ENCODE measurements at places on chromosomes 12 and 14.

DNA sequence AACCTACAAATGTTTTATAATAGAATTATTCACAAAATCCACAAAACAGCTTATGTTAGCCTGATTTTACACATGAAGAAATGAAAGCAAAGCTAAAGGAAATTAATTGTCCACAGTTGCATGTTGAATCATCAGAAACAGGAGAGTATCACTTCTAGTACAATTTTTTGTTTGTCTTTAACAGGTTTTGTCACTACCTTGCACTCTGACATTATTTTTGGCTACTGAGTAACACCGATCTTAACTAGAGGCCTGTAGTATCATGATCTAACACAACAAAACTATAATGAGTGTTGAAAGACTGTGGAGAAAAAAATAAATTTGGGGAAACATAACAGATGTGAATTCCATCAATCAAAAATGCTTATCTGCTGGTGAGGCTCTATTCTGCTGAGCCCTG is 60.1 kb downstream of the TAOK3 start:
- no peak for DNase-seq

DNA sequence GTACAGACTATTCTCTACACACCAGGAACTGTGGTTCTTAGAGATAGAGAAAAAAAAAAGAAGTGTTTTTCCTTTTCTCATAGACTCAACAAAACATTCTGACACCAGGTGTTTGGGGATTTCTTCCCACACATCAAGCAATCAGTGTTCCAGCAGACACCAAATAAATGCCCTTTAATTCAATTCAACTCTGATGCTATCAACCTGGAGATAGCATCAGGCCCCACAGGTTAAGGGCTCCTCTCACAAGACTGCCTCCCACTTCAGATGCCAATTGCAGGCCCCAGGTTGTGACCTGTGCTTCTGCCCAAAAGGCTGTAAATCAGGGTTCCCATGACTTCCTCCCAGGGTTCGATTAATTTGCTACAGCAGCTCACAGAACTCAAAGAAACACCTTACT is 36.7 kb downstream of the RPS29 start:
- DNase-seq, result no peak

DNA sequence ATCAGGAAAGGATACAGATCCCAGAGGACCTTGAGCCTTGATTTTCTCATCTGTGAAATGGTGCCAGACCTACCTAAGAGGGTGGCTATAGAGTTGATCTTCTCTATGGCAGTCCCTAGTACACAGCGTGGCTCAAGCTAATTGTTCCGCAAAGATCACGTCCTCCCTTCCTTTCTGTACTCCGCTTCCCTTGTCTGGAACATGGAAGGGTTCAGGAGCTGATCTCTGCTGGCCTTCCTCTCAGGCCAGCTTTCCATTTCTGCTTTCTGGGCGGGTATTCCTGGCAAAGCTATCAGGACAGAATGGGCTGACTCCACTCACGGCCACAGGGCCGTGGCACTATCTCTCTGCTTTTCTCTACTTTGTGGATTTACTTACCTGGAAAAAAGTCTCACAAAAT is 6.5 kb downstream of the CAMKK2 start:
- no peak for DNase-seq

DNA sequence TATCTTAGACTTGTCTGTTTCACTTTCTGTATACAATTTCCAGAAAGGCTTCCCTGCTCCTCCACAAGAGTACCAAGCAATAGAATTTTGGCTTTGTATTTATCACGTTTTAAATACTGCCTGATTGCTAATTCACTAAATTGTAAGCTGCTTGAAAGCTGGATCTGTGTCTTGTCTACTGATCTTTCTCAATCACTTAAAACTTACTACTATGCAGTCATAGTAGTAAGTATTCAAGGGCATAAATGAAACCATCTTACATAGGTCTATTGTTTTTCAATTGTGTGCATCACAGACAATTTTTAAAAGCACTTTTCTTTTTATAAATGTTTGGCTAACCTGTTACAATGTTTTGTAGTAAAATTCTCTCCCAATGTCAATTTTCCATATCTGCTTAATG is 1.2 kb upstream of the GLIPR1L2 start:
- no peak for DNase-seq

DNA sequence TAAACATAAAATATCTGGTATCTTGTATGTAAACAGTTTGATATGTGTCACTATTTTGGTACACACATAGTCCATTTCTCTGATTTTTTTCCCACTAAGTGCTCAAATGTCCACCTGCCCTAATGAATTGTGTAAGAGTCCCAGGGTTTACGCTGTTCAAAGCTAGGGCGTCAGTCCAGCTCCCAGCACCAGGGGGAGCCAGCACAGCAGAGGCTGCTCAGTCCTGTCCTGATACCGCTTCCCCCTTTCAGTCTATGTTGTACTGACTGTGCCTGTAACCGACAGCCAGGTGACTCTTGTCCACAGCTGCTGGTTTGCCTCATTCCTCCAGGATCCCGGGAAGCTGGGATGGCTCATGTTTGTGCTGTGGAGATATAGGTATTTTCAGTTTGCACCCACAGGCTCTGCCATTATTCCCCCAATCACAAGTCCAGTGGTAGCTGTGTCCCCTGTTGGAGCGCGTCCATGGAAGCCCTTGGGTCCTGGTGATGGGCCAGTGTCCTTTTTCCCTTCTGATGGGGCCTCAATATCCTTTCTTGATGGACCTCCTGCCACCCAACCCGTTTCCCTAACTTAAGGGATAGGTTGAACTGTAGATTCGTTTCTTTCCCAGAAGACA is 242.0 kb downstream of the NEDD1 start:
- DNase-seq, result peak; percentile 81

- DNase-seq, result peak; percentile 49
Measured at GRCh38 chr12:49369411-49370145, 2.3 kb downstream of the SPATS2 start.

- no peak for DNase-seq
Measured at GRCh38 chr12:93968536-93969285, 179.7 kb upstream of the PLXNC1 start.

GRCh38 chr12:56941299-56942017 is 7.2 kb upstream of the SDR9C7 start:
- DNase-seq, result peak; percentile 66

DNA sequence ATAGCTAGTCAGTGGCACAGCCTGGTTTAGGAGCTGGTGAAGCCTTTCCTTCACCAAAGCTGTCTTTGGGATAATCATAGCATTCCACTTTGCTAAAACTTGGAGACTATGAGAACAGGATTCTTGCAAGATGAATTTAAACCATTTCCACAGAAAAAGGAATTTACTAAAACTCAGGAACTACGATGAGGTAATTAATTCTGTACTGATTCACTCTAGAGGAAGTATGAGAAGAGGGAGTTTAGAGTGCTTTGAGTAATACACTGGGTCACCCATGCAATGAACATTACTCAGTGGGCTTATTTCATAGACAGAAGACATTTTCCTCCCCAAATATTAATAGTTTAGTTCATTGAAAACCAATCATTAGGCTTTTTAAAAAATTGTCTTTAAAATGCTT is 73.0 kb downstream of the RMST start:
- peak; percentile 1 for DNase-seq

DNA sequence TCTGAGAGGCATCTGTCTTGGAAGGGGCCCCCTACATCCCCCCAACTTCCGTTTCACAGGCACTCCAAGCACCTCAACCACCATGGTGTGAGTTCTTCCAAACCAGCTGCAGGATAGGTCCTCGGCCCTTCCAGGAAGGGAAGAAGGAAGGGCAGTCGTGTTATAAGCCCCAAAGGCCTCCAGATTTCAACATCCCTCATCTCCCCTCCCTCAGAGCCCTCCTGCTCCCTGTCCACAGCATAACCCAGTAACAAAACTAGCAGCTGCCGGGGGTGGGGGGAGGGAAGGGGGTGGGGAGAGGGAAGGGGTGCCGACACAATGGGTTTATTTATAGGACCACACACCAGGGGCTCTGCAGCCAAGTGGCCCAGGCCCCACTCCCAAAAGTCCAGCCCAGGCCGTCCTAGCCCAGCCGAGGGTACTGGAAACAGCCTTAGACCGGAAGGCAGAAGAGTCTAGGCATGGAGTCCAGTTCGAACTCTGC is 18.3 kb downstream of the NCKAP5L start:
- DNase-seq, result no peak

DNA sequence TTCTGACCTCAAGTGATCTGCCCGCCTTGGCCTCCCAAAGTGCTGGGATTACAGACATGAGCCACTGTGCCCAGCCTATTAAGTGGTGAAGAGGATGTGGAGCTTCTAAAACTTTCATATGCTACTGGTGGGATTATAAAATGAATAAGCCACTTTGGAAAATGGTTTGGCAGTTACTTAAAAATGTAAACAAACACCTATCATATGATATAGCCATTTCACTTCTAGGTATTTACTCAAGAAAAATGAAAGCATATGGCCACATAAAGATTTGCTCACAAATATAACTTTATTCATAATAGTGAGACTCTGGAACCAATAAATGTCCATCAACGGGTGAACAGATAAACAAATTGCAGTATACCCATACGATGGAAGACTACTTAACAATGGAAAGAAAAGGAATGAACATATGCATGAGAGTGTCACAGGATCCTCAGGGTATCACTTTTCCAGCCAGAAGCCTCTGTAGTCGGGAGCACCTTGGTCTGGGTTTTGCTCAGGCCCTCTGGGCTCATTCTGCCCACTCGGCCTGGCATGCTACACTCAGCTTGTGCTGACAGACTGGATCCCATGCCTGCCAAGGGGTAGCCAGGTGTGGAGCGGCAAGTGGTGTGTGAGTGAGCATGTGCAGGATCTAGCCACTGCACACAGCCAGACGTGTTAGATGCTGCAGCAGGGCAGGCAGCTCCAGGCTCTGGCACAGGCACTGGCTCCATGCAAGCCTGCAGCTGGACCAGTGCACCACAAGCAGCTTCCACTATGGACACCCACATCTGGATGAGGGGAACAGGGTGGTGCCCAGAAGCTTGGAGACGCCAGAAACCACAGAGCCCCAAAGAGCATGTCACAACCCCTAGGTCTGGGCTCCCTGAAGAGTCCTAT is 213.2 kb upstream of the DIO3 start:
- no peak for DNase-seq

DNA sequence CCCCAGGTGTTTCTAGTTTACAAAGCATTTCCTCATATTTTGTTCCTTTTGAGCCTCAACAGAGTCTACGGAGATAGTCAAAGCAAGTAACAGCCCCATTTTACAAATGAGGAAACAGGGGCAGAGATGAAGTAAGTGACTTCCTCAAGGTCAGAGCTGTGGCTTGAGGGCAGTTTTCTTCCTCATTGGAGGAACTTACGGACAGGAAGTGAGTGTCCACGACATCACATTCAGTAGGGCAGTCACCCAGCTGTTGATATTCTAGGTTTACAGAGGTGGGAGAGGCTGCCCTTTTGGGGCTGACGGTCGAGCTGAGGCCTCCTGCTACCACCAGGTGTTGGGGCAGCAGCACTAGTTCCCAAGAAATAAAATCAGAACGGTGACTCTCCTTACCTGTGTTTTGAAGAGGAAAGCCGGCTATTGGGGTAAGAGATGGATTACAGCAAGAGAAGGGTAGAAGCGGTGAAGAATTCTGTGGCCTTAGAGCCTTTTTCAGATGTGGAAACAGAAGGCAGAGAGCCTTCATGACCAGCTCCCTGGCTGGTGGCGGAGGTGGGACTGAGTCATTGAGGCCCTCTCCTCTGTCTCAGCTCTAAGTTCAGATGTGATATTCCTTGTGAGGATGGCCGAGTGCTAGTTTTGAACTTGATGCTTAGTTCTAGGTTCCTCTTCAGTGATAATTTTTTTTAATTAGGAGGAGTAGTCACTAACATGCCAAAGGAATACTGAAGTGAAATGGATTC is 41.7 kb downstream of the SUSD6 start:
- DNase-seq, result peak; percentile 89

GRCh38 chr12:31298515-31298910 is 27.4 kb downstream of the SINHCAF start:
- peak; percentile 10 for DNase-seq

DNA sequence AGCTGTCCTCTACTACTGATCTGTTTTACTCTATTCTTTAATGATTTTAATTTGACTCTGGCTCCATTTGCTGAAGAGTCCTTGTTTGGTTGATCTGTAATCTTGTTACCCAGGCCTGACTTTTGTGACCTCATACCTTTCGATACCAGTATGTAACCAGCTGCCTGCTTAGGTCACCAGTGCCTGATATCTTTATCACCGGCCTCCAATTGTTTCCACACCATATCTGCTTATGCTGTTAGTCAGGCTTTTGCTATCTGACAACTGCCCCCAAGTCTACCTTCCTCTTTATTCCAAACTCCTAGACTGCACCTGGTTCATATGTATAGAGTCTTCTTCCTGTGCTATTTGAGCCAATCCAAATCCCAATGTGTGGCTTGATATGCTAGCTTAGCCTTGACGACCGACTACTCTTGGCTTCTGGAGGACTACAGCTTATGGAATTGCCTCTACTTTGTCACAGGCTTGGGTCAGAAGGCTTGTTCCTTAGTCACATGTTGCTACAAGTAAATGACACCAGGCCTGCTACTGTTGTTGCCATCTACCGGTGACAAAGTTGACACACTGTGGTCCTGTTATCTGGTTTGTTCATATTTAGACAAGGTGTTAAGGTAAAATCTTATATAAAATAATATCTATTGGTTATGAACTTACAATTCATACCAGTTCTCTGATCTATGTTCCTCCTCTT is 193.9 kb downstream of the TRHDE start:
- DNase-seq, result no peak

All from suppressor macrophage (primary cell).